ENCODE measurements at places on chromosomes 7 and 10. TPM values are rescaled to one million over a fixed set of nuclear protein-coding genes. Genes with fewer than 3 reads are reported as not detected.

Gene VWA2
- total RNA-seq: 0.03 TPM

Gene DHTKD1
- total RNA-seq: 9.5 TPM

Gene HOXA4
- total RNA-seq: 1.9 TPM

Gene DNAJC9
- 48.5 TPM for total RNA-seq

Gene VIPR2
- total RNA-seq: 0.02 TPM

Gene SH2B2
- 3.7 TPM for total RNA-seq

Gene ALKBH4
- 11.6 TPM for total RNA-seq

Gene MYL7
- total RNA-seq: not detected

Gene DNAH11
- 0.33 TPM for total RNA-seq

Gene RGR
- total RNA-seq: not detected

Gene SPDYE9
- total RNA-seq: not detected

Gene IGFBP1
- total RNA-seq: 96.5 TPM

Gene LIPJ
- total RNA-seq: not detected

Gene CUZD1
- 1.3 TPM for total RNA-seq

Gene LRRC18
- total RNA-seq: not detected

Gene SPDYE1
- not detected for total RNA-seq

Gene EN2
- 0.83 TPM for total RNA-seq

Gene KCNIP2
- 0.47 TPM for total RNA-seq

Gene LMTK2
- 9.3 TPM for total RNA-seq

Gene LZTS2
- total RNA-seq: 41.3 TPM

Gene DNAJC2
- total RNA-seq: 36.8 TPM

Gene STOX1
- total RNA-seq: 0.73 TPM

Gene COL1A2
- not detected for total RNA-seq

Gene PTPRZ1
- 0.02 TPM for total RNA-seq

Gene NEUROD6
- not detected for total RNA-seq

Gene CTAGE15
- total RNA-seq: not detected

Gene ELN
- total RNA-seq: 0.15 TPM

Gene GRB10
- 53.8 TPM for total RNA-seq

Gene LRMDA
- 4.7 TPM for total RNA-seq

Gene PRKCQ
- 4.1 TPM for total RNA-seq

Gene PRLHR
- not detected for total RNA-seq

Gene C10orf62
- total RNA-seq: 0.08 TPM

Gene OPN4
- total RNA-seq: not detected

Gene MEIG1
- 0.43 TPM for total RNA-seq

Gene TRIM50
- not detected for total RNA-seq

Gene NKX6-2
- total RNA-seq: 0.91 TPM

Gene POP7
- total RNA-seq: 87.5 TPM

Gene HOXA5
- total RNA-seq: 5.1 TPM

Gene NUP205
- 48.6 TPM for total RNA-seq

Gene ANKRD61
- total RNA-seq: 0.72 TPM

Gene METTL27
- total RNA-seq: 10.6 TPM

Gene ZCCHC24
- total RNA-seq: 3.0 TPM

Gene CAMK2B
- total RNA-seq: 0.49 TPM

Gene MCM10
- 20.1 TPM for total RNA-seq

Gene CYP2C8
- total RNA-seq: not detected

Gene ZNF804B
- total RNA-seq: not detected

Gene SPDYE5
- not detected for total RNA-seq

Gene ECHDC3
- total RNA-seq: 10.4 TPM

Gene SYCE1
- total RNA-seq: not detected

Gene CLEC2L
- total RNA-seq: 0.08 TPM

Gene CACNB2
- not detected for total RNA-seq
